ENCODE measurements at places on chromosomes 12 and 14.
A peak's percentile ranks its signal among the peaks of the same experiment; 100 is the strongest.

DNA sequence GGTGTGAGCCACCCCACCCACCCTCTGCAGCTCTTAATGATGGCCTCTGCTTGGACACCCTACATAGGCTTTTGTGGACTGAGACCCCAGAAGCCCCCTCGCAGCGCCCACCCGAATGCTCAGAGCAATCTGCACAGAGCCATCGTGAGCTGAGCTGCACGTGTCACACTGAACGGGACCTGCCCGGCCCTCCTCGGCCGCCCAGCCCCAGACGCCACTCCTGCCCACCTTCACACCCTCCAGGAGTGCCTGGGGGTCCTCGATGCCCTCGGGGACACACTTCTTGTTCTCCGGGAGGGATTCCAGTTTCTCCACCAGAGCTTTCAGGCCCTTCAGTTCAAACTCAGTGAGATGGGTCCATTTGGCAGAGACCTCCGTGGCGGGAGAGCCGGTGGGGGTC is 71.5 kb downstream of the KDM2B start:
- DNase-seq, result no peak

DNA sequence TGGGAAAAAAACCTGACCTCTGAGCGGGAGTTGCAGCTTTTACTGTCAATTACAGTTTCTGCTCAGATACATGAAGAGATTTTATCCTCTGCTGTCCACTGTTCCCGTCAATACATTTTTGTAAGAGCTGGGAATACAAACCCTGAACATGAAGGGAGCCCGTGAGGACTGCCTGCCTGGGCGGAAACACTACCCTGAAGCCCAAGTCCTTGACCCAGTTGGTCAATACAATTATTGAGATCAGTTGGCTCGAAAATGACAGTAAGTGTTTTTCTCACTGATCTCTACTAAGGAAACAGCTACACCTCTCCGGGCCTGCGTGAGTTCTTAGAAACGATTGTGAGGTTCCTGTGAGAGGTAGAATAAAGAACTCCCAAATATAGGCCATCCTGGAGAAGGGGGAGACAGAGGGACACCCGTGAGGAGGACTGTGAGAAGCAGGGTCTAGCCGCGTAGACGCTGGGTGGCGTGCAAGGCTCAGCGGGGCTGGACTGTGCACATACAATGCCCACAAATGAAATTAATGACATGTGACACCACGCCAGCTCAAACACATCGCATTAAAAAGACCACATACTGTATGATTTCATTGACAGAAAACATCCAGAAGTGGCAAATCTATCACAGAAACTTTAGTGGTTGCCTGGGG is 509.5 kb downstream of the TMEM132D start:
- DNase-seq, result no peak

DNA sequence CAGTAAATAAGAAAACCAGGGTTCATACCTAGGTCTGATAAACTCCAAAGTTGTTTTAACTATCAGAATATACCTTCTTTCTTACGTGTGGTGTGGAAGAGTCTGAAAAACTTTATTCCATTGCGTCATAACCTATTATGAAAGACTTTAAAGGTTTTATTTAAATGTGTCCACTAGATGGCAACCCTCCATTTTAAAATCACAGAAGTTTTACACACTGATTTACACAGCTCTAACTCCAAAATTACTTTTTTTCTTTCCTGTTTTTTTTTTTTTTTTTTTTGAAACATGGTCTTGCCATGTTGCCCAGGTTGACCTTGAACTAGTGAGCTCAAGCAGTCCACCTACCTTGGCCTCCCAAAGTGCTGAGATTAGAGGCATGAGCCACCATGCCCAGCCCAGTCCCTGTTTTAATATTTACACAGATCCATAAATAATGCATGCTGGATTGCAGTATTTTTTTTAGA is 17.3 kb upstream of the TMPRSS12 start:
- no peak for DNase-seq

DNA sequence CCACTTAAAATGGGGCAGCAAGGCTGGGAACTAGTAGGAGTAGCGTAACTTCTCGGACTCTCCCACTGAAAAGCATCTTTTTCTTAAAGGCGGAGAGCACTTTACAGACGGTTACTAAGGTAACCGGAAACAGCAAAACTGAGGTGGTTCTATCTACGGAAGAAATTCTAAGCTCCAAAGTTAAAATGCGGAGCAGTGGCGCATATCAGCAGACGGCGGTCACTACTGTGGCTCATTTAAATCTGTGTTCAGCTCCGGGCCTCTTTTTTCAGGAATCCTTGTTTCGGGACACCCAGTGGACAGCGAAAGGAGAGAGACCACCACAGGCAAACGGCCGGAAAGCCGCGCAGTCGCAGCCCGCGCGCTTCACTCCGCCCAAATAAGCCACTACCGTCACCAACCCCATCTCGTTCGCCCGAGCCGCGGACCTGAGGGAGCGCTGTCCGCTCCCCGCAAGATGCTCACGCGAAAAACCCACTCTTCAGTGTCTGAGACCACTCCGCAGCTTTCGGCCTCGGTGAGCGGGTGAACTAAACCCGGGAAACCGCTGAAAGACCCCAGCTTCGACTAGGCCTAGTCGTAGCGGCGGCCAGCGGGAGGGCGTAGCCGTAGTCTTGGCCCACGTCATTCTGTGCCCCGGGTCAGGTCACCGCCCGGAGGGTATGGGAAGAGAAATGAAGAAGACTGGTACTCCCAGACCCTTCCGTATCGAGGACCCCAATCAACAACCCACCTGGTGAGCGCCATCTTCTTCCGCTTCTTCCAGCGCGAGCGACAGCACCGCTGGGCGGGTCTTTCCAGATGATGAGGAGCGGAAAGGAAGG is at the start of gene SNW1:
Gene SNW1 (minus strand): TSS at position 776 of the 824 bp plus-strand sequence. CDS start 29 bp downstream, at position 747.
- DNase-seq, result peak; percentile 88

GRCh38 chr12:90112666-90113065 is 404.0 kb upstream of the ATP2B1 start:
- no peak for DNase-seq

DNA sequence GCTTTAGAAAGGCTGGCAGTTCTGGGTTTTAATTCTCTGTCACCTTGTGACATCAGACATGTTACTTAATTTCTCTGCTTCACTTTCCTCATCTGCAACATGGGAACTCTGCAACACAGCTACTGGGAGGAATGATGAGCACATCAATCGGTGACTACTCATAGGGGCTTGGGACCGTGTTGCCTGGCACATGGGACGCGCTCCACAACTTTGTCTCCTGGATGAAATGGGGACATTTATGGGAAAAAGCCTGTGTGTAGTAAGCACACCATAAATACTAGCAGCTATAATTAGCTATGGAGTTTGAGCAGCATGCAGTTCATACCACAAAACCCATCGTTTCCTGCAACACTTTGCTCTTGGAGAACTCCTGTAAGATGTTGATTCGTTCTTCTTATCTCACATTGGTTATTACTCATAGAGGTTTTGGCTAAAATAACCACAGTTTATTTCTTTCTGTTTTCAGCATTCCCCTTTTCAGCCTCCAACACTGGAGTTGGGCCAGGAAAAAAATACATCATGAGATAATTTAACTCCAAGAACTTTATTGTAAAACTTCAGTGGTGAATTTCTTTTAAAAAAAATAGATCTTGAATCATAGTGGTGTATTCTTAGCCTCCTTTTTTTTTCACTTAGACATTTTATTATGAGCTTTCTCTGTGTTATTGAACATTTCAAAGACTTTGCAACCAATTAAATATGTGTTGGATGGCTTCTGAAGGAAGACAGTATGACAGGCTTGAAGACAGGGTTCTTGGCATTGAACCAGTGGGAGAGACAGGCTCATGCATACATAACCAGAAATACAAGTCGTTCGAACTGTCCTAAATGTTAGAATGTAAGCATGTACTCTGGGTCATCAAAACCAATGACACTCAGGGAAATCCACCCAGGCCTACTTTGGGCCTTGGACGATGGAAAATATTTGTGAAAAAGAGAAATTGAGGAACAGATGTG is 72.7 kb downstream of the RIN3 start:
- DNase-seq, result no peak

DNA sequence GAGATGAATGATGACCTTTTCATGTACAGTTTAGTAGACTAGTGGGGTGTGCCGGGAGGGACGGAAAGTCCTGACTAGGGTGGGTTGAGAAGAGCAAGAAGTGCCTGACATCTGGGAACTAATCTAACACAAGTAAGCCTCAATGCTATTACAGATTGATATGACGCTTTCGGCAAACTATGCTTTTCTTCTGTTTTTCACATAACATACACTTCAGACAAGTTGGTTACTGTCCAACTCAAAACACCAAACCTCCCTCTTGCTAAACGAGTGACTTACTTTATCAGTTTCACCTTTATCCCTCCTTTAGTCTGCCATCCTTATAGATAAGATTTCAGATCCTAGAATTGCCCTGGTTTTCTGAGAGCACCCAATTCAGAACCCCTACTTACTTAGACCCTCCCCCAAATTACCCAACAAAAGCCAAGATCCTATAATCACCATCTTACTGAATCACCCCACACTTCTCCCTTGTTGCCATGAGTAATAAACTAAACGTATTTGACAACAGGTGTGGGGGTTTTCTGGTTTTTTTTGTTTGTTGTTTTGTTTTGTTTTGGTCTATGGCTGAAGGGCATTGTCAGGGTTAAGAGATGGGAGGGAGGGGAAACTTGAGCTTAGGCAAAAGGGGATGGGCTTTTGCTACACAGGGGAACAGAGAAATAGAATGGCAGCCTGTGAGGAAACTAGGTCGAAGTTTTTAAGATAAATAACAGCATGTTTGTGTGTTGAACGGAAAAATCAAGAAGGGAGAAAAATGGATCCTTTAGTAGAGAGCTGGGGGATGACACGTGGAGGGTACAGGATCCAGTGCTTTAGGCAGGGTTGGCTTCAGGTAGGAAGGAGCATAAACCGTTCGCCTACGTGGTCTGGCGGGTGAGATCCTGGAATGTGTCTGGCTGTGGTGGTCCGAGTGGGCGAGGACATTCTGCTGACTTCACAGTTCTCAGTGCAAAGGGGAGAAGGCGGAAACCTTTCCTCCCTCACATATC is 6.1 kb upstream of the PSMA3 start:
- DNase-seq, result no peak

DNA sequence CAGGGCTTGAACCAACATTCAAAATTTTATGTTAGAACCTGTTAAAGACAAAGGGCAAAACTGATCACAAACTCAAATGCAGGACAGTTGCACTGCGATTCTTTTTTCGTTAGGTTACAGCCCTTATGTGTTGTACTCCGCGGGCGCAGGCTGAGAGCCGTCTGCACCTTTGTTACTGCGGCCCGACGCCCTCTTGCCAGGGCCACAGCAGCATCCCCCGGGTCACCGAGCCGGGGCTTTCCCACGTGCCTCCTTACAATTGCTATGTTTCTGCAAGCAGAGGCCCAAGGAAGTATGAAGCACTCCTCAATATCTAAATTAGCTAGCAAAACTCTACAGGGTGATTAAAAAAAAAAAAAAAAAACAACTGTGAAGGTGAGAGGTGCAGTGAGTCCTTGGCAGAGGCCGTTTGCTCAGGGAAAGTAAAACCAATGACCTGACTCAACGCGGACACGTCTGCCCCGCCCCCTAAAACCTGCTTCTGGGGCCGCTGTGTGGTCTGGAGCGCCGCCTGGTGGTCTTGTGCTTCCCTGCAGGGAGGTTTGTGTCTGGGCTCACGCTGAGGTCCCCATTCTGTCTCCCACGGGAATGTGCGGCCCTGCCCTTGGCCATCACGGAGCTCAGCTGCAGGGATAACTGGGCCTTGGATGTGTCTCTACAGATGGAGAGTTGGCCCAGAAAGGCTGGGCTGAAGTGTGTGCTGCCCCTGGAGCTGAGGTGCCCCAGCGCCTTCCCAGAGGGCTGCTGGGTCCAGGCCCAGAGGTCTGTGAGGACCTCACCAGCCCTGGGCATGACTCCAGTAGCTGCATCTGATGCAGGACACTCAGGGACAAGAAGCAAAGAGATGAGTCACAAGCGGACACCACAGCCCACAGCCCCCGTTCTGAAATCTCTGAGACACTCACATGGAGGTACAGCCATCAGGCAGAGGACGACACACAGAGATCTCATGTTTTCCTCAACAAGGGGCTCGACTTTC is 418.5 kb downstream of the TMEM121 start:
- DNase-seq, result peak; percentile 74

DNA sequence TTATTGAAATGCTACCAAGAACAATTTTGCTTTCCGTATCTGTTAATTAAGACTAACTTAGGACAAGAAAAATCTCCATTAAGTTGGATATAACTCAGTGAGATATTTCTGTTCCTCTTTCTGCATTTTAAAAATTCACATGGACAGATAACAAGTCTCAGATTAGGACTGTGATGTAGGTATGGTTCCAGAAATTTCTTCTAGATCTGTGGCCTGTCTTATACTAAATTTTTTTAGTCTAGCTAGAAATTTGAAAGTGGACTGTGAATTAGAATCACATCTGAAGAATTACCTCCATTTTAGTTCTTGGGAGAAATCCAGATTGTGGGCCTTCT is 41.6 kb downstream of the USP15 start:
- no peak for DNase-seq

- no peak for DNase-seq
Measured at GRCh38 chr12:115341442-115341841, 657.5 kb upstream of the TBX3 start.

GRCh38 chr12:49974677-49975317 is 2.0 kb downstream of the AQP6 start:
- DNase-seq, result no peak

- DNase-seq, result no peak
Measured at GRCh38 chr12:116135209-116135930, 142.1 kb downstream of the MED13L start.

GRCh38 chr14:71181215-71182003 is 274.1 kb downstream of the PCNX1 start:
- DNase-seq, result no peak

DNA sequence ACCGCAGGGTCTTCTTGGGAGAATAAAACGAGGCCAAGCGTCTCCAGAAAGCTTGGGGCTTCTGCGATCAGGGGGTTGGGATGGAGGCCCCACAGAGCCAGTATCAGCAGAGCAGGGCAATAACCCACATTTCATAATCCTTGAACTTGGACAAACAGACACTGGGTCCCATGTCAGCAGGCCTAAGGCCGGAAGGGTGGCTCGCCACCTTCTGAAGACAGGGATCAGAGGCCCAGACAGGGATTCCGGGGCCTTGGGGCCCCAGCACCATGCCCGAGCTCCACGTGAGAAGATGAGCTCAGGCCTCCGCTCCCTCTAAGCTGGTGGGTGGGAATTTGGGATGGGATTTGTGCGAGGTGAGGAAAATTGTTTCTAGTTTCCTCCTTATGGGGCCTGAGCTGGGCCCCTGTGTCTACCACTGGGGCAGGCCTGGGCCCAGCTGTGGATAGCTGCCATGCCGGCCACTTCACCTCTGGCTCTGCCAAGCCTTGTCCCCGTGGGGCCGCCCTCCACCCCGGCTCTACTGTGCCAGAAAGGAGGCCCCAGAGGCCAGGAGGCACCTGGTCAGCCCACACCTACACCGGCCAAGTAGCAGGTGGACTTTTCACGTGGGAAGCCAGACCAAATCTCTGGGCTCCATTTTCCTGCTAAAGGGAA is 67.2 kb upstream of the DLK1 start:
- DNase-seq, result no peak

Data from activated CD4-positive, alpha-beta T cell treated with anti-CD3 and anti-CD28 coated beads, Interleukin-2, amount 50 U/mL, for 1 hour (primary cell).